ENCODE measurements at places on chromosomes 7 and 10.
A peak's percentile ranks its signal among the peaks of the same experiment; 100 is the strongest.

GRCh38 chr10:76198287-76199035 is 767.0 kb downstream of the LRMDA start:
- peak; percentile 32 for DNase-seq

DNA sequence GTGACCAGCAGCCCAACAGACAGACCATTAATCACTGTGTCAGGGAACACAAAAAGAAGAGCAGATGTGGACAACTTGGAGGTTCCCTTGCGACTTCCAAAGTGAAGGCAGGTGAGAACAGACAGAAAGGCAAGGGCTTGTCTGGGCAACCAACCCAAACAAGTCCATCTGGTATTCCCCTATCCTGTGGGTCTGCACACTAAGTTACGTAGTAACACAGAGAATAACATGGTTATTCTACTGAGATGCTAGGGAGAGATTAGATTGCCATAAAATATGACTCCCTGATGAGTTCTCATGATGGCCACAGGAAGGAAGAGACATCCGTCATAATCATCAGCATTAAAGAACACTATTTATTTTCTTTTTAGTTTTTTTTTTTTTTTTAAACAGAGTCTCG is 252.2 kb downstream of the CALN1 start:
- no peak for DNase-seq

- DNase-seq: no peak
Observed at GRCh38 chr7:106737202-106737562, 76.2 kb upstream of the CCDC71L start.

DNA sequence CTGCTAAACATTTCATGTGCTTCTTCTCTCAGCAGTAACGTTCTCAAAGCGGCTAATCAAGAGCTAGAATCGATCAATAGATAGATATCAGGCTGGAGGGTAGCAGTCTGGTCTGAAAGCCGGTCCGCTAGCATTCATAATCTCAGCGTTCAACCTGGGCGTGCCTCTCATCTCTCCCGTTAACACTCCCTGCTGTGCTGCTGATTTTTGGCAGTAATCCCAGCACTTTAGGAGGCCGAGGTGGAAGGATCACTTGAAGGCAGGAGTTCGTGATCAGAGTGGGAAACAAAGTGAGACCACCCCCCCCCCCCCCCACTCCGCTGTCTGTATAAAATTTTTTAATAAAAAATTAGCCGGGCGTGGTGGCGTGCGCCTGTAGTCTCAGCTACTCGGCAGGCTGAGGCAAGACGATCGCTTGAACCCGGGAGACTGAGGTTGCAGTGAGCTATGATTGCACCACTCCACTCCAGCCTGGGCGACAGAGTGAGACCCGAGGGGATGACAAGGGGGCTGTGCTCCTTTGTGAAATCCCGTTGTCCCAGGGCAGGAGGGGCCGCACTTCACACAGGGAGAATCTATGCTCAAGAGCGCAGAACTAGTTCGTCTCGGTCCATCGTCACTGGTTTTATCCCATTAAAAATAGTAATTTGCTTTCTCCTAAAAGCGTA is 624 bp upstream of the CEP55 start:
- DNase-seq: no peak

- no peak for DNase-seq
Observed at GRCh38 chr10:9091530-9092093, 1037.1 kb downstream of the GATA3 start.

DNA sequence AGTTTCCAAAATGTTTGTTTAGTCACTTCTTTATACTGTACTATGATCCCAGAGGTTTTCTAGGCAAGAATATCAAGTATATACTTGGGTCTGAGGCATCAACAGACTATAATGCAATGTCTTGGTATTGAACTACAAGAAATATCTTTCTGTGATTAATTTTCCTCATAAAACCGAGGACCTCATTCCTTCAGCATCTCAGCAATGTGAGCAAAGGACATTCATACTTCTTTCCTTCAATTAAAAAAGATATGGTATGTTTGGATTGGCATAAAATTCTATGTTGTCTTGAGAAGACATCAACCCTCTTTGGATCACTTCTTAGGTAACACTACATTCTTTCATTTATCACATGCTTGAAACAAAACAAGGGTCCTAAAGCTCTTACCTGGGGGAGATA is 524.5 kb downstream of the PHTF2 start:
- DNase-seq: no peak

DNA sequence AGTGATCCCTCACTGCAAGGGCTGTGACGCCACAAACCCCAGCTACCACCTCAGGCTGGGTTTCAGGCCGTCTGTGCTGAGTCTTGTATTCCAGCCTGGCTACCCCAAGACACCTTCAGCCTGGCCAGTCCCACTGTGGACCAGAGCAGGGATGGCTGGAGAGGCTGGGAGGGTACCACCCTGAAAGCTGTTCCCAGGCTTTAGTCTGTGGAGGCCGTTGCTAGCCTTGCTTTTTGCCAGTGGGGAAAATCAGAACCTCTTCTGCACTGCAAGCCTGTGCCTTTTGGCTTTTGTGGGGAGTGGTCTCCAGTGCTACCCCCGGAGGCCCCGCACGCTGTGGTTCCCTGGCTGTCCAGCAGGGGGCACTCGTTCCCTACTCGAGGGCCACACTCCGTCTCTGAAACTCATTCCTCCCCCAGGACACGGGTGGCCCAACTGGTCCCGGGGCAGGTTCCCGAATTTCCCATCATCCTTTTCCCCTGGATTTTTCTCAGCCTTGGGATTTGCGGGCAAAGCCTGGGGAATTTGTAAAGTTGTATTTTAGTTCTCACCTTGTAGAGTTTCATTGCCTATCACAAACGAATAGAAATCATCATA is 128.4 kb upstream of the BTBD16 start:
- DNase-seq: no peak

GRCh38 chr10:17231788-17232187 is 3.7 kb downstream of the VIM start:
- DNase-seq: no peak

DNA sequence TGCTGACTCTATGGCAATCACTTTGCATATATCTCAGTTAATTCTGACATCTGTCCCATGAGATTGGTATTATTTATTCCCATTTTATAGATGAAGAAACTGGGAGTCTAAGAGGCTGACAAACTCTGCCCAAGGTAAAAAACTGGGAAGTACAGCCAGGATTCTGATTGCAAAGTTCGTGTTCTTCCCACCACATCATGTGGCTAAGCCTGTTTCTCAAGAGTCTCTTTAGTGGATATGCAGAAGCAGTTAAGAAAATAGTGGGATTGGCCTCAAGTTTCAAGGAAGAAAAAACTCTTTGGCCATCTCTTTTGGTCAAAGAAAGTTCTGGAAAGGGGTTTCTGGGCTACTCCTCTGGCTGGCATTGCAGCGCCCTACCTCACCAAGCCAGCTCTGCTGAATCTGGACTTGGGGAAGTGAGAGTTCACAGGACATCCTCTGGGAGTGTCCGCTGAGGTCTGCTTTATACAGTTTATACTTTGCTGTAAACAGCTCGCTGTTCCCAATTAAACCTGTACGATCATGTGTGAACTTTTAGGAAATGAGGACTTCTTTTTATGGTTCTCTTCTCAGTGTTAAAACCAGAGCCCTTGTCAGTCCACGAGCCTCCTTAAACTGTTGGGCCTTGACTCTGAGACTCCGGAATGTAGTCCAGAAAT is 12.2 kb upstream of the BMPR1A start:
- DNase-seq: no peak

DNA sequence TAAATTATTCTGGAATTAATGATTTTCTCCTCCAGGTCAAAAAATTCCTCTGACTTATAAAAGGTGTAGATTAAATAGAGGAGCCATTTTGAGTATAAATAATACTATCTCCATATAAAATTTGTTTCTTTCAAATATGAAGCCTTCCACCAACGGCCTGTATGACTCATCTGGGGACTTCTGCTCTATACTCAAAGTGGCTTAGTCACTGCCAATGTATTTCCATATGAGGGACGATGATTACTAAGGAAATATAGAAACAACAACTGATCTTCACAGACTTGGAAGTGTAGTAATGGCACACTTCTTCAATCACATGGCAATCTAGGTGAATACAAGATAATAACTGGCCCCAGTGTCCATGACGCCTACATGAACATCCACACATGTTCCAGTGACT is 335.6 kb upstream of the HGF start:
- no peak for DNase-seq

- no peak for DNase-seq
Observed at GRCh38 chr7:15567652-15568051, 5.8 kb upstream of the AGMO start.

- DNase-seq: no peak
Observed at GRCh38 chr10:86535132-86535882, 13.7 kb upstream of the WAPL start.

DNA sequence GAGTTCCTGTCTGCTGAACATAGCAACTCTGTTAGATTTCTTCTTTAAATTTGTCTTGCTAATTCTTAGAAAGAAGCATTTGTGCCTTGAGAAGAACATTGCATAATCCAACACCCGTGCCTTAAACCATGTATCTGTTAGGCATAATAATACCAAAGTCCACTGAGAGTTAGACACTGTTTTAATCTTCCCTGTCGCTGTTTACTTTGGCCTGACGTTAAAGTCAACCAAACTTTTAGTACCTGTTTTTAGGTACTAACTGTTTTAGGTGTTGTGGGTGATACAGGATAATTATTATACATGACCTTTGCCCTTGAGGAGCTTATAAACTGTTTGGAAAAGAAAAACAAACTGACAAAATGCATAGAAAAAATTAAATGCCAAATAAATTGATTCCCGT is 43.6 kb downstream of the KLHDC10 start:
- DNase-seq: no peak

DNA sequence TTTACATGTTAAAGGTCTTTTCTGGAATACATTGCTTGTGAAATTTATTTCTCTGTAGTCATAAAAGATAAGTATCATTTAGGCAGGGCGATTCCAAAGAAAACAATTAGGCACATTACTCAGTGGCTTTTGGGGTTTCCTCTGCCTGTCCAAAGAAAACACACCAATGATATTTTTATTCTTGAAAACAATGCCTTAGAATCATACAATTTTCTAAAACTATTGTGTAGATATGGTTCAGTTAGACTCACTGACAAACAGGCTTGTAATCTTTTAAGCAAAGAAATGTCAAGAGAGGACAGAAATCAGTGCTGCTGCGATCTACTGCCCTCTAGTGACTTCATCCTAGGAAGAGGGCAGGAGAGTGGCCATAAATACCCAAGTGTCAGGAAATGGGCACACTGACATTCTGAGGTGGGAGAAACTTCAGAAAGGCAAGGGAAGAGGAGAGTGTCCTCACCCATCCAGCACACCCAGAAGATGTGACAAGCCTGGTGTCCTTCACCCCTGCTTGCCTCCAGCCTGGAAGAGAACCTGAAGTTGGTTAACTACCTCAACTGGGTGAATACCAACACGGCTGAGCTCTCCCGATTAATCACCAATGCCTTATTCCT is 120.5 kb downstream of the GALNT11 start:
- DNase-seq: no peak

DNA sequence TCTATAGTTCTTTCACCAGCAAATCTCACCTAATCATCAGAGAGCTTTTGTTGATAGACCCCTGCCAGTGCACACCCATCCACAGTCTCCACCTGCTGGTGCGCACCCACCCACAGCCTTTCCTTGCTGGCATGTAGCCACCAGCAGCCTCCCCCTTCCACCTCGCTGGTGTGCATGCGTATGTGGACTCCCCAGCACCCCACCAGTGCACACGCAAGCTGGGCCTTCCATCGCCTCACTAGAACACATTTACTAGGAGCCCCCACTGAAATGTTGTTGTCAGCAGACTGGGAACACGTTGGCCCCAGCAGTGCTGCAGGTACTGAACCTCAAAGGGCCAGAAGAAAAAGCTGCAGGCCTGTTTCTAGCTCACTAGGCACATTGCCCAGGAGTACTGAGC is 104.9 kb upstream of the ZWINT start:
- no peak for DNase-seq

DNA sequence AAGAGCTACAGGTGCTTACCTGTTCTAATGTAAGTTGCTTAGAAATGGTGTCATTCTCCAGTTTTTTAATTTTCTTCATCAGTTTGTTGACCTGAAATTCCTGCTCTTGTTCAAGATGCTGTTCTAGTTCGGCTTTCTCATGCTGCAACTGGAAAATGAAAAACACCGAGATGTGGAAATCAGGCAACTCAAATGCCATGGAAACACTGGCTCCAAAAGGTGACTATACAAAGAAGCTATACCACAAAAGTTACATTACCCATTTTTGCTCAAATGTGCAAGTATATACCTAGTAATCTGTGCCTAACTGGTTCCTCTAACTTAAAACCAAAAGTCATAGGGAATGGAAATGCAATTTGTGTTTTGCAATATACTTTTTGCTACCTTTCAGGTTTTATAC is 73.8 kb downstream of the CCDC6 start:
- no peak for DNase-seq

DNA sequence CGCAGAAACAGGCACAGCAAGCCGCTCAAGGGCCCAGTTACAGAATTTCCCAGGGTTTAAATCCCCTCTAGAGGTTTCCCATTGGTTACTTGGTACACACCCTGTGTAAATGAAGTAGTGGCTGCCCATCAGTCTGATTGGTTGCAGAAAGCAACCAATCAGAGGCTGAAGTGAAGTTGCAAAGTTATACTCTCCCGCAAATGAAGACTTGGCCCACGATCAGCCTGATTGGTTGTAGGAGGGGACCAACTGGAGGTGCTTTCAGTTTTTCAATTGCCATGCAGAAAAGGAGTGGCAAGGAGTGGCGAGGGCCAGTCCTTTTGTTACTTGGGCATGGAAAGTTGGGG is 909.2 kb upstream of the AUTS2 start:
- no peak for DNase-seq

- DNase-seq: no peak
Observed at GRCh38 chr10:5567477-5567876, 42.7 kb downstream of the CALML3 start.

DNA sequence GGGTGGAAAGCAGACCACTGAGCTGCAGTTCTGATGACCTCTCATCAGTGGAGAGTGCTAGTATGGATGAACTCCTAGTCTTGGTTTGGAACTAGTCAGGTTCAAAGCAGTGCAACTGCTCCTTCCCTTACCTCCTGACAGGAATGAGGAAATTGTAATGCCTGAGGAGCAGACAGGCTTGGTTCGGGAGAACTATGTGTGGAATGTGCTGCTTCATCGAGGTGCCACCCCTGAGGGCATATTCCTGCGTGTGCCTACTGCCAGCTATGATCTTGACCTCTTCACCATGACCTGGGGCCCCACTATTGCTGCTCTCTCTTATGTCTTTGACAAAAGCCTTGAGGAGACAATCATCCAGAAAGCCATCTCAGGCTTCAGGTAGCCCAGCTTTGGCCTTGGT is 27.4 kb upstream of the NFKB2 start:
- no peak for DNase-seq

DNA sequence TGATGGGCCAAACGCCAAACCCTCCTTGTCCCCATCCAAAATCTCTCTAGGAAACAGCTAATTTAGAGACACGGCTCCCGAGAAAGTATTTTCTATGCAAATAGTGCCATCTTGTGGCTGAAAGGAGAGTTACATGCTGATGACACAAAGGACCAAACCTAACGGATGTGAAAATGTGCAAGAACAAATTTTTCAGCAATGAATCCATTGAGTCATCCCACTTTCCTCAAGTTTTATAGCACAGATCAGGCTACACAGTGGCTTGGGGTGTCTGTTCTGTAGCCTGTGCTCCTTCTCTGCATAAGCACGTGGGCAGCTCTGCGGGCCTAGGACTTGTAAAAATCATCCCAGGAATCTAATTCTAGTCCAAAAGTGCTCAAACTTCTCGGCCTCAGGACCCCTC is 154.8 kb upstream of the PRR15 start:
- DNase-seq: no peak

GRCh38 chr7:47335557-47336471 is 246.1 kb downstream of the TNS3 start:
- no peak for DNase-seq

GRCh38 chr10:3551761-3552160 is 233.2 kb downstream of the KLF6 start:
- DNase-seq: no peak
